Fibroblast of lung (primary cell): ENCODE measurements at places on chromosomes 12 and 14. TPM values are rescaled to one million over a fixed set of nuclear protein-coding genes. Genes with fewer than 3 reads are reported as not detected.
A peak's percentile ranks its signal among the peaks of the same experiment; 100 is the strongest.

Gene ANO2
- total RNA-seq, result 0.17 TPM in 1 of 2 replicates, not detected in the other

Gene PRR13
- total RNA-seq, result 30.3 and 48.1 TPM in 2 replicates

Gene NOVA1
- 3.6 and 5.1 TPM in 2 replicates for total RNA-seq

Gene OAS2
- total RNA-seq, result 2.3 and 3.1 TPM in 2 replicates

Gene FAM186B
- 0.33 and 0.51 TPM in 2 replicates for total RNA-seq

Gene MYF5
- not detected in 2 replicates for total RNA-seq

Gene VRTN
- not detected in 2 replicates for total RNA-seq

Gene FGF23
- not detected in 2 replicates for total RNA-seq

Gene EPYC
- total RNA-seq, result not detected in 2 replicates

DNA sequence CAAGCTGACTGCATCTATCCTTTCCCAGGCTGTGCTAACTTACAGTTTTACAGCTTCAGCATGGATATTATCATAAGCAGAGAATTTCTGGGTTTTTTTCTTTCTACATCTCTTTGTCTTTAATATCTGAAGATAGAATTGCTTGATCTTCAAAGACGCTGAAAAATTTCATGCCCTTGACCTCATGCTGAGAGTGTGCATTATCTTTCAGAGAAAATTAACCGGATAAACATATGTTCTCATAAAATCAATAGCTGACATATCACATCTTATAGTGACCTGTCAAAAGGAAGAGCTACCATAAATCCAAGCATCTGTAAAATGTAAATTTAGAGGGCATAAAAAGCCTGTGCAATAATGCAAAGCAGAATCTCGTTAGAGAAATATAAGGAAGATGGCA, 1704.1 kb upstream of the FLRT2 start:
- DNase-seq, result no peak

DNA sequence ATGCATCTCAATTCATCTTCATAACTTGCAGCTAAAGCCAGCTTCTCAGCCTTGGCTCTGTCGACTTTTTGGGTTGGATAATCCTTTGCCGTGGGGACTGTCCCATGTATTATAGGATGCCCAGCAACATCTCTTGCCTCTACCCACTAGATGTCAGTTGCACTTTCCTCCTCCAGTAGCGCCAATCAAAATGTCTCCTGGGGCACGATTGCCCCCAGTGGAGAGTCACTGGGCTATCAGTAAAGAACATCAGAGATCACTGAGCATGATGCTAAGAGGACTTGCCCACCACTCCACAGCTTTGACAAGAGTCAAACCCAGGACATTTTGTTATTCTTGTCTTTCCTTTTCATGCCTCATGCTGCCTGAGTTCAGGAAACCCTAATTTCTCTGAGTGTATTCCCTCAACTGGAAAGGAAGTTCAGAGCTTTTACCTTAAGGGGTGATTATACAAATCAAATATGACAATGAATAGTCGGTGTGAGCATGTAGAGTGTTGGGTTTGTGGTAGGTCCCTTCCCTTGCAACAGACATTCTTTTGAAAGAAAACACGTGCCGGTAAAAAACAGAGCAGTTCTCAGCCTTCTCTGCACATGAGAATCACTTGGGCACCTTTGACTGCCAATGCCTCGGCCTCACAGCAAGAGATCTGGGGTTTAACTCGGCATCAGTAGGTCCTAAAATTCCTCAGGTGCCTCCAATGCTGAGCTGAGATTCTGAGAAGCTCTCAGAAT, 980.6 kb downstream of the VRK1 start:
- DNase-seq, result no peak

- DNase-seq, result peak; percentile 93
Measured at GRCh38 chr12:110577864-110578693, 5.0 kb downstream of the PPTC7 start.

- DNase-seq, result peak; percentile 15
Measured at GRCh38 chr12:72369423-72369959, 97.3 kb downstream of the TRHDE start.

DNA sequence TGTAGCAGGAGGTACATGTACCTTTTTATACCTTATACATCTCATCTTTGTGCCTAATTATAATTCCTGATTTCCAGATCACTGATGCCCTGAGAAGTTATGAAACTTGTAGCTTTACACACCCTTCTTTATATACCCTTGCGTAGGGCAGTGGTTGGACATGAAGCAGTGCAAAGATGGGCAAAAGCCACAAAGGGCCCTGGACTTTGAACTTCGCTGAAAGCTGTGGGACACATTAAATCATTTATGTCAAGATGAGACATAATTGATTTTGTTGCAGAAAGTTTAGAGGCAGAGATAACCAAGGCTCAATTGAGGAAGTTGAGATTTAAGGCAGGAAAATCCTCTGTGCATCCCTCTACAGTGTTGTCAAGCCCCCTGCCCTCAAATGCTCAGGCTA, 170.0 kb downstream of the SLC2A13 start:
- no peak for DNase-seq

DNA sequence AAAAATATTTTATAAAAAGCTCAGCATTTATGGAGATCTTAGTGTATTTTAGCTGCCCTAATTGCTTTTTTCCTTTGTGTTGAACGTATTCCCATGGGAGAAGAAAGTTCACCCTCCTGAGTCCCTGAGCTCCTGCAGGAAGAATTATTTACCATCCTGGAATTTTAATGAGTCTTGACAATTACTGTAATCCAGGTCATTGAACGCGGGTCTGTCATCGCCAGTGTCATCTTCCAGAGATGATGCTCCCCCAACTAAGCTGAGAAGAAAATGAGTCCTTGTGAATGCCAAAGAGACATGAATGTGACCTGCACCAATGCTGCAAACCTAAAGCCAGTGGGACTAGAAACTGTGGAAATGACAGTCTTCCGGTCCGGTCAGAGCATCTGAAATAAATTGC, 129.5 kb downstream of the FBXL14 start:
- no peak for DNase-seq

- DNase-seq, result no peak
Measured at GRCh38 chr14:95871531-95871930, 5.1 kb upstream of the TUNAR start.

GRCh38 chr14:85487215-85487614, 42.7 kb upstream of the FLRT2 start:
- peak; percentile 72 for DNase-seq

GRCh38 chr12:106446419-106447092, 89.0 kb downstream of the POLR3B start:
- peak; percentile 24 for DNase-seq

GRCh38 chr14:79890527-79890926, 320.8 kb downstream of the DIO2 start:
- DNase-seq, result no peak

DNA sequence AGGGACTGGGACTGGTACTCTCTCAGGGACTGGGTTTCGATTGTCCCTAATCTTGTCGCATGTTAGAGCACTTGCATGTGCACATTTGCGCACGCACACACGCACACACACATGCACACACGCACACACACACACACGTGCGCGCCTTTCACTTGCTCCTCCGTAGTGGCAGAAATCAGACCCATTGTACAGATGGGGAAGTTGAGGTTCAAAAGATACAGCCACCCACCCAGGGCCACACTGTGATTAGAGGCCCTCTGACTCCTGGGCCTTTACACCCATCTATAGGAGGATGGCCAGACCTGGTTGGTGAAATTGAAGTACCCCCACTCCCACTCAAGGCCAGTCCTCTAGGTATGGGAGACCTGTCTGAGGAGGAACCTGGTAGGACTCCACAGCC, 167.8 kb upstream of the LHX5 start:
- no peak for DNase-seq

- DNase-seq, result no peak
Measured at GRCh38 chr14:67199016-67199415, 9.8 kb downstream of the GARIN2 start.

DNA sequence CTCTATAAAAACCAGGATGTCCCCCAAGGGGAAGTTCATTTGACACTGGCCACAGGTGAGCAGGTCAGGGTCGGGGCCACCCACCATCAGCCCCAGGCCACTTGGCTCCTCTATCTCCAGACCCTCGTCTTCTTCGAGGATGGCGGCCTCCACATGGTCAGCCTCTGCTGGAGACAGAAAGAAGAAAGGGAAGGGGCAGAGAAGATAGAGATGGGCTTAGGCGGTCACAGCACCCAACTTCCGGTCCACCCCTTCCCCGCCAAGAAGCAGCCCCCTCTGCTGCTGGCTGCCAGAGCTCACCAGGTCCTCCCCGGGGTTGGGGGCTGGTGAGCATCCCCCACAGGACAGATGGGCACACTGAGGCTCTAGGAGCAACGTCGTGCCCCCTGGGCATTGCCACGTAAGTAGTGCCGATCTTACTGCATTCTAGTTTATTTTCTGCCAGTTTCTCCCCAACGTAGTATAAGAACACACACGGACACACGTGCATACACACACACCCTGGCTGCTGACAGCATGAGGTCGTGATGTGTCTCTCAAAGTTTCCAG, 14.2 kb downstream of the BCL11B start:
- no peak for DNase-seq
